ENCODE measurements at places on chromosomes 7 and 10. TPM values are rescaled to one million over a fixed set of nuclear protein-coding genes. Genes with fewer than 3 reads are reported as not detected.

WNT8B gene
- 0.18 TPM for total RNA-seq

- DNase-seq: no peak
Measured at GRCh38 chr10:102245932-102246251, 560 bp downstream of the GBF1 start.

DNA sequence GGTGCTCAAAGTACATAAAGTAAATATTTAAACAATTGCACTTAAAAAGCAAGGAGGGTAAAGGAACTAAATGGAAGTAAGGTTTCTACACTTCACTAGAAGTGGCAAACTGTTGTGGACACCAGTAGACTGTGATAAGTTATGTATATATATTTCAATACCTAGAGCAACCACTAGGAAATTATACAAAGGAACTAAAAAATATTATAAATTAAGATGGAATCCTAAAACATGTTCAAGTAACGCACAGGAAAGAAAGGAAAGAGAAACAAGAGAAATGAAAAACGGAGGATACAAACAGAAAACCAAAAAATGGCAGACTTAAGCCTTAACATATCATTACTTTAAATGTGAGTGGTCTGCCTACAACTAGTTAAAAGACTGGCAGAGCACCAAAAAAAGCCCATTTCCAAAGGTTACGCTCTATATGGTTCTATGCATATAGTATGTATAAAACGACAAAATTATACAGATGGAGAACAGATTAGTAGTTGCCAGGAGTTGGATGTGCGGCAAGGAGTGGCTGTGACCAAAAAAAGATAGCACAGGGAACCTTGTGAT, 19.0 kb downstream of the VPS41 start:
- DNase-seq: no peak

GRCh38 chr7:83162402-83163256, at the start of gene PCLO:
Gene PCLO (minus strand): TSS chr7:83162884. CDS start chr7:83162592, 292 bp downstream.
- peak; percentile 68 for DNase-seq

DNA sequence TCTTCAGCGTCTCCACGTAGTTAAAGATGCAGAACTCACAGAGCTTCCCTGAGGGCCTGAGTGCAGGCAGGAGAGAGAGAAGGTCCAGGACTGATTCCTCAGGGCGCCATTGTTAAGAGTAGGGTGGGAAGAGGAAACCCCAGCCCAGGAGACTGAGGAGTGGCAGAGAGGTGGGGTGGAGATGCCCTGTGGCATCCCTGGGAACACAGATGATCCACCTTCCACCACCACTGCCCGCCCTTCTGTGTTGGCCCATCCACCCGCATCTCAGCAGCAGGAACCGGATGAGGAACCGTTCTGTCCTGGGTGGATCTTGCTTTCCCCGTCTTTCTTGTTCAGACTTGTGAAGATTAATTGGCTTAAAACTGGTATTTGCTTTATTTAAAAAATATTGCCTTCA, 48.3 kb downstream of the PFKP start:
- DNase-seq: no peak

GRCh38 chr7:112965506-112965905, 121.1 kb downstream of the GPR85 start:
- DNase-seq: no peak

Measured in activated CD8-positive, alpha-beta T cell treated with anti-CD3 and anti-CD28 coated beads, Interleukin-2, amount 10 ng/mL, durations not matched to agents 7 days and 5 days (primary cell).